Lung (tissue), 17 donors: ENCODE measurements at places on chromosomes 7 and 10. TPM values are rescaled to one million over a fixed set of nuclear protein-coding genes. Genes with fewer than 3 reads are reported as not detected.
A peak's percentile ranks its signal among the peaks of the same experiment; 100 is the strongest.

DNA sequence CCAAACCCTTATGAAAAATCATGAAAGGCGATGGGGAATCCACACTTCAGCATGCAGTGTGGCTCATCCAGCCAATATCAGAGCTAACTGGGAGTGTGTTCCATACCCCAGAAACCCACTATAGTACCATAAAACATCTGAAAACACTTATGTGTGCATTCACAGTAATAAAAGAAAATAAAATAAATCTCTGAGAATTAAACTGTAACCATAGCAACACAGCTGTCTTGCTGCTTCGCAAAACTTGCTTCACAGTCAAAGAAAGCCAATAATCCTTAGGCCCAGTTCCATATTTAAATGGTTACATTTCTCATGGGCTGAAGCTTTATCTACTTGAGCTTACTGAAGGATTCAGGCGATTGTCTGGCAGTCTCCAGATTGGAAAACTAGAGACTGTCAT lies 19.9 kb upstream of the POLR1F start:
- DNase-seq = no peak

DNA sequence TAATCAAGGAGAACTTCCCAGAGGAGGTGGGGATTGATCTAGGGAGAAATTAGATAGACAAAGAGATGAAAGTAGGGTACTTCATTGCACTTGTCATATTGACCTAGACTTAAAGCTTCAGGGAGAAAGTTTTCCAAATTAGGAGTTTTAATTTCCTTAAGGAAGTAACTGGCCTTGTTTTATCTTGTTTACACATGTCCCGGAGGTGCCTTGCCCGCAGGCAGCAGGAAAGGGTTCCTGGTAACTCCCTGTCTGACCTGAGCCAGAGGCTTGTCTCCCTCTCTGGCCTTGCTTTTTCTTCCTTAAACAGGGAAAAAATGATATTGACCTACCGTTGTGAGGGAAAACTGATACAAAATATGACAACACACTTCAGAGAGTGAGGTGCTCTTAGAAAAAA lies 181.6 kb downstream of the EVX1 start:
- no peak for DNase-seq

DNA sequence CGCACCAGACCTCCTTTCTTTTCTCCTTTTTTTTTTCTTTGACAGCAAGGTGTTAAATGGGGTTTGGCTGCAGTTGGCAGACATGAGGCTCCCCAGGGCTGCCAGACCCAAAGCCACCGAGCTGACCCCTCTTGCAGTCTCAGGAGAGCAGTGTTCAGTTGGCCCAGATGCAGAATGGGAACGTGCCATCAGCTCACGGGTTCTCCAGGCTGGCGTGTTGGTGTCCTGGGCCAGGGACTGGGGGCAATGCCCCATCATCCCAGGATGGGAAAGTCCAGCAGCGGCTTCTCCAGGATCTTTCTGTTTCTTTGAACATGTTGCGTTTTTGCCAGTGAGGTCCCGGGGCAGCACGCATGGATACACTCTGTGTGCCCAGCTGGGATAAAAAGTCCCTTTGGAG lies 114.6 kb upstream of the KCTD7 start:
- no peak for DNase-seq

GRCh38 chr10:128095027-128095752 lies 31.0 kb downstream of the MKI67 start:
- no peak for DNase-seq

- no peak for DNase-seq
These were observed 313.4 kb upstream of the C7orf33 start for GRCh38 chr7:148277042-148277660.

Gene C7orf33
- polyA plus RNA-seq = not detected

GRCh38 chr7:9240001-9240400 lies 806.6 kb downstream of the NXPH1 start:
- DNase-seq = no peak

- no peak for DNase-seq
These were observed 26.0 kb upstream of the PFKFB3 start for GRCh38 chr10:6176691-6177231.

Gene KCNH2
- polyA plus RNA-seq = 0.43 TPM

- DNase-seq = peak; percentile 45
These were observed 136.7 kb downstream of the HECW1 start for GRCh38 chr7:43248961-43249822.

DNA sequence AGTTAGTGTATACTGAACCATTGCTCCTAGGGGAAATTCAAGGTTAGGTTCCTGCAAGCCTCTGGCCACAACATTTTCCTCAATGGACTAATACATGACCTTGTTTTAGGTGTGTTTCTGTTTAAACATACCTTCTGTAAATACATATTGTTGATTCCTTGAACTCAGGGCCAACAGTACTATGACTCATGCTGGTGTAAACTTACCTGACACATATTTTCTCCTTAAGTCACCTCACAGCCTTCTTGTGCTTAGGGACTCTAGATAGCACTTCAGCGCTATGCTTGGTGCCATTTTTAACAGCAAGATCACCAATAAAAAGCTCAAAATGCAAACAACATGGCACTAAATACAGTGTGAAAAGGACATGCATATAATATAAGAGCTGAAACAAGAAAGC lies 176.4 kb downstream of the TAX1BP1 start:
- no peak for DNase-seq

Gene GLI3
- polyA plus RNA-seq = 2.0 TPM

Gene ASAH2
- polyA plus RNA-seq = 0.08 TPM

DNA sequence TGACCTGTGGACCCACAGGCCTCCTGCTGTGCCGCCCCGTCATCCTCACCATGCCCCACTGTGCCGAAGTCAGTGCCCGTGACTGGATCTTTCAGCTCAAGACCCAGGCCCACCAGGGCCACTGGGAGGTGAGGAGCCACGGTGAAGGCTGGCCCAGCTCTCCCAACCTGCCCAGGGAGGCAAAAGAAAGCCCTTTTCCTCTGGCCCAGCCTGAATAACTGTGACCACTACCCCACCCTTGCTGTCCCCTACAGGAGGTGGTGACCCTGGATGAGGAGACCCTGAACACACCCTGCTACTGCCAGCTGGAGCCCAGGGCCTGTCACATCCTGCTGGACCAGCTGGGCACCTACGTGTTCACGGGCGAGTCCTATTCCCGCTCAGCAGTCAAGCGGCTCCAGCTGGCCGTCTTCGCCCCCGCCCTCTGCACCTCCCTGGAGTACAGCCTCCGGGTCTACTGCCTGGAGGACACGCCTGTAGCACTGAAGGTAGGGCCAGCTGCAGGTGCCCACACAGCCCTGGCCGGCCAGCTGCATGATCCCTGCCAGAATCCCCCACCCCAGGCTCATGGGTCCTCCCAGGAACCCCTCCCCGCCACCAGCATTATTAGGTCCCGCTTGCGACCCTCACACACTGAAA lies 25.5 kb upstream of the SLC29A3 start:
- no peak for DNase-seq

- no peak for DNase-seq
These were observed 172.7 kb downstream of the PLXNA4 start for GRCh38 chr7:132403465-132404110.

DNA sequence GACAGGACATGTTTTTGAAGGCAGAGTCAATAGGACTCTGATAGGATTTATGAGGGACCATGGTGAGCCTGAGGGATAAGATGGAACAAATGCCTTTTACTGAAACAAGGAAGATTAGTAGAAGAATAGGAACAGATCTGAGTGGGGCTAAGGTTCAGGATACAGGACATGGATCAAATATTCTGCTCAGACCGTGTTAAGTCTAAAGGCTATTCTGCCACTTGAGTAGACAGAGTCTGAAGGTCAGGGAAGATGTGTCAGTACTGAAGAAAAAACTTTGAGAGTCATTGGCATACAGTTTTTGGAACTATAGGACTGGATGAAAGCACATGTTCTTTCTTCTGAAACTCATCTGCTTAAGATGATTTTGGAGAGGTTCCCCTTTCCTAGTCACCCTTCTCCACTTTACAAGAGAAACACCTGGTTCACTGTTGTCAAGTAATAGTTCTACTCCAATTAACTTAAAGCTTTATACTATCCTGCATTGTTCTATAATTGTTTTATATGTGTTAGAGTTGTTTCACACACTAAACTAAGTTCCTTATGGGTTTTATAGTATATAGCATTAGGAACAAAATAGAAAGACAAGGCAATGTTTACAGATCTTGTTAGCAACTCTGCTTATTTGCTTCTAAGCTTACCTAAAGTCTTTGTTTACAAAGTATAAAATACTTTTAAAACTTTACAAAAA lies 43.4 kb downstream of the WASL start:
- no peak for DNase-seq

Gene LHPP
- polyA plus RNA-seq = 18.6 TPM

DNA sequence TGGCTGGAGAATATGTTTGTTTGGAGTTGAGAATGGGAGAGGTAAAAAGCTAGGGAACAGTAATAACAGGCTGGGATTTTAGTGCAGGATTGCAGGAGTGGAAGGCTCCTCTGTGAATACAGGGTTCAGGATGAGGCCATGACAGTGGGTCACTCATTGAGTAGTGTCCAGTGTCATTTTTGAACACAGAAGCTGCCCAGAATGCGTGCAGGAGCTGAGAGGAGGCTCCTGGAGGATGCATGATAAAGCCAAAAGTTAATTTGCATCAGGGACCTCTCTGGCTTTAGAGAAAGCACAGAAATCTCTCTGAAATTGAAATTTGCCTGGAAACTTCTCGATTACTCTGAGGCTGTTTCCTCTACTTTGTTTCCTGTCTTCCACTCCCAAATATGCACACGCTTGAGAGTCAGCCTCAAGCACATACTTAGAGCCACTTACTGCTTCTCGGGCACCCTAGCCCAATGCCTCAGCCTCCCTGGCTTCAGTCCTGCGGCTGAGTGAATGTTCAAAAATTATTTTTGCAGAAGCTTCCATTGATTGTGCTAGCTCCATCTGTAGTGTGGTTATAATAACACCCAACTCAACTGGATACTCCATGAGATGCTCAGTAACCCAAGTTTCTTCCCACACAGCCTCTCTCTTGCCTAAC lies 1.8 kb upstream of the GALNT17 start:
- no peak for DNase-seq

Gene CALML3
- polyA plus RNA-seq = 0.02 TPM

GRCh38 chr7:100573691-100574361 lies at the start of gene SAP25:
TSS of gene SAP25 (minus strand) at chr7:100573900. CDS start at chr7:100573742, 158 bp downstream.
- no peak for DNase-seq

- DNase-seq = no peak
These were observed 198.3 kb upstream of the CELF2 start for GRCh38 chr10:10819206-10819856.

GRCh38 chr7:3218411-3219225 lies 82.4 kb upstream of the SDK1 start:
- DNase-seq = no peak

DNA sequence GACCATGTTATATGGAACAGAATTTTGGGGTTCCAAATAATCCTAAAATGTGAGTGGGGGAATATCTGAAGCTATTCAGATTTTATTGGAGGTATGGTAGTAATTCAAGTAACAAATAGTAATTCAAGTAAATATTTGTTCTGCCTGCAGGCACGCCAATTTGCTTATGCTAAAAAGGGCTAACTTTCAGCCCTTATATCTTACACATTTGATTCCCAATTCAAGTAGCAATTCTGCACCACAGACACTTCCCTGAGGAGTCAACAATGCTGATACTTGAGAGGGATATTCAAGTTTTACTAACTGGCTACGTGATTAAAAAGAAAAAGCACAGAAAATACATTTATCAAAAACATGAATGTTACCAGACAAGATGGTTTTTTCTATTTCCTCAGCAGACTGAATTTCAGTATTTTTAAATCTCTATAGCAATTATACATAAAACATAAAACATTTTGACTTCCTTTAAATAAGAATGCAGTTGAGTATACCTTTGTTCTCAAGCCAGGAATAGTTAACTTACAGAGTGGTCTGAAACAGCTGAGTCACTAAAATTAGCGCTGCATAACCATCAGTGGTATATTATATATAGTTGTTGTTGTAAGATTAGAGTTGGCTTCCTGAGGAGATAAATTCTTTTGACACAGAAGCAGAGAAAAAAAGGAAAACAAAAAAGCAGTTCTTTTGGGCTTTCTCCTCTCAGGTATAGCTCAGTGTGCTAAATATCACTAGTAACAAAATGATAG lies 33.9 kb downstream of the MTPN start:
- peak; percentile 30 for DNase-seq

- DNase-seq = no peak
These were observed 69.4 kb downstream of the RNF133 start for GRCh38 chr7:122629412-122629953.

- no peak for DNase-seq
These were observed 990.3 kb upstream of the ZNF722 start for GRCh38 chr7:63008366-63008765.

Gene SRGN
- polyA plus RNA-seq = 1,336 TPM

- no peak for DNase-seq
These were observed 53.9 kb upstream of the IL6 start for GRCh38 chr7:22672846-22673680.

GRCh38 chr10:84499846-84500245 lies 171.5 kb downstream of the CCSER2 start:
- DNase-seq = peak; percentile 19

GRCh38 chr7:121832347-121832746 lies 40.6 kb upstream of the PTPRZ1 start:
- peak; percentile 32 for DNase-seq

DNA sequence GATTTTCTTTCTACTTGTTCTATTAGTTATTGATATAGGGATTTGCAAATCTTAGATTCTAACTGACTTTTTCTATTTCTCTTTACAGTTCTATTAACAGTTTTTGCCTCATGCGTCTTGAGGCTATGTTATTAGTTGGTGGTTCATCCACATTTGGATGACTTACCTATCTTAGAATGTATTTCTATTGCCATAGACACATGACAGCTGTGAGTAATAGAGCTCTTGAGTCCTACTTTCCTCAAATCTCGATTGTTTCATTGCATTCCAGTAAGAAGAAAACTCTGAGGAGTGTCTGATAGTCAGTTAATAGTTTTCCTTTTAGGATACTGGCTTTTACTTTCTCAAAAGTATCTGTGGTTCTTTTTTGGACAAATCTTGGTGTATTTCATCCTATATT lies 241.4 kb upstream of the ZNF32 start:
- DNase-seq = no peak

- no peak for DNase-seq
These were observed 24.7 kb downstream of the CTBP2 start for GRCh38 chr10:125135771-125136035.

DNA sequence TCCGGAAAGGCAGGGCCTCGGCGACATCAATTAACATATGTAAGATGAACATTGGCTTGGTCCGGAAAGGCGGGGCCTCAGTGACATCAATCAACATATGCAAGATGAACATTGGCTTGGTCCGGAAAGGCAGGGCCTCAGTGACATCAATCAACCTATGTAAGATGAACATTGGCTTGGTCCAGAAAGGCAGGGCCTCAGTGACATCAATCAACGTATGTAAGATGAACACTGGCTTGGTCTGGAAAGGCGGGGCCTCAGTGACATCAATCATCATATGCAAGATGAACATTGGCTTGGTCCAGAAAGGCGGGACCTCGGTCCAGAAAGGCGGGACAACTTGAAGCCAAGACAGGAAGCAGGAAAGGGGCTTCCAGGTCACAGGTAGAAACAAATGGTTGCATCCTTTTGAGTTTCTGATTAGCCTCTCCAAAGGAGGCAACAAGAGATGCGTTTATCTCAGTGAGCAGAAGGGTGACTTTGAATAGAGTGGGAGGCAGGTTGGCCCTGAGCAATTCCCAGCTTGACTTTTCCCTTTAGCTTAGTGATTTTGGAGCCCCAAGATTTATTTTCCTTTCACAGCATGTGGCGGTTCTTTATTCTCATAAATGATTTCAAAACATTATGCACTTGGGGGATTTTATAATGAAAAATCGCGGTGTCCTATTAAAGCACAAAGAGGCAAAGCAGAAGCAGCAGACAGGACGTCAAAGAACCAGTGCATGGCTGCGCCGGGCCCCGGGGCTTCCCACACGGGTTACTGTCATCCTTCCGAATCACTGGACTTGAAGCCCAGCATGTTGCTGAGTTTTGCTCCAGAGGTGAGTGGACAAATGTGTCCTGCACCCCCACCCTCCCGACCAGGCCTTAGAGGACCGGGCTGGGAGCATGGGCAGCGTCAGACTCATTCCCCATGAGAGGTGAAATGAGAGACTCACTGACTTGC lies 43.1 kb upstream of the EN2 start:
- DNase-seq = no peak
